ENCODE measurements at places on chromosomes 11 and 22.

GRCh38 chr22:48705159-48705916, 1122.3 kb downstream of the BRD1 start:
- DNase-seq, result no peak

GRCh38 chr11:62591448-62592145, at the start of gene TUT1:
TSS of gene TUT1 (minus strand) at chr11:62591523. CDS start at chr11:62591485, 38 bp downstream.
- peak; percentile 89 for DNase-seq

- DNase-seq, result no peak
Observed at GRCh38 chr11:117200813-117201657, 1.9 kb downstream of the TAGLN start.

DNA sequence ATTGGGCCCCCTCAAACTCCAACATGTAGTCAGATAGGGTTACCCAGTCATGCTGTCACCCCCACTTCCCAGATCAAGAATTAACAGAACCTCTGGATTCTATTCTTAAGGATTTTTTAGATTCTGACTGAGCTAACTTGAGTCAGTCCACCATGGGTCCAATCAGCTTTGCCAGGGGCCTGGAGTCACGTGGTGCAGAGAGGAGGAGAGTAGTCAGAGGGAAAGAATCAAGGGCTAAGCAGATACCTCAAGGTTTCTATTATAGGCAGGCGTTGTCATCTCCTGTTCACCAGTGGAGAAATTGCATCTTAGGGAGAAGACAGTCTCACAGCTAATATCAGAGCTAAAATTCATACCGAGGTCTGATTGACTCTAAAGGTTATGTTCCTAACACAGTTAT, 28.2 kb downstream of the FZD4 start:
- DNase-seq, result no peak

DNA sequence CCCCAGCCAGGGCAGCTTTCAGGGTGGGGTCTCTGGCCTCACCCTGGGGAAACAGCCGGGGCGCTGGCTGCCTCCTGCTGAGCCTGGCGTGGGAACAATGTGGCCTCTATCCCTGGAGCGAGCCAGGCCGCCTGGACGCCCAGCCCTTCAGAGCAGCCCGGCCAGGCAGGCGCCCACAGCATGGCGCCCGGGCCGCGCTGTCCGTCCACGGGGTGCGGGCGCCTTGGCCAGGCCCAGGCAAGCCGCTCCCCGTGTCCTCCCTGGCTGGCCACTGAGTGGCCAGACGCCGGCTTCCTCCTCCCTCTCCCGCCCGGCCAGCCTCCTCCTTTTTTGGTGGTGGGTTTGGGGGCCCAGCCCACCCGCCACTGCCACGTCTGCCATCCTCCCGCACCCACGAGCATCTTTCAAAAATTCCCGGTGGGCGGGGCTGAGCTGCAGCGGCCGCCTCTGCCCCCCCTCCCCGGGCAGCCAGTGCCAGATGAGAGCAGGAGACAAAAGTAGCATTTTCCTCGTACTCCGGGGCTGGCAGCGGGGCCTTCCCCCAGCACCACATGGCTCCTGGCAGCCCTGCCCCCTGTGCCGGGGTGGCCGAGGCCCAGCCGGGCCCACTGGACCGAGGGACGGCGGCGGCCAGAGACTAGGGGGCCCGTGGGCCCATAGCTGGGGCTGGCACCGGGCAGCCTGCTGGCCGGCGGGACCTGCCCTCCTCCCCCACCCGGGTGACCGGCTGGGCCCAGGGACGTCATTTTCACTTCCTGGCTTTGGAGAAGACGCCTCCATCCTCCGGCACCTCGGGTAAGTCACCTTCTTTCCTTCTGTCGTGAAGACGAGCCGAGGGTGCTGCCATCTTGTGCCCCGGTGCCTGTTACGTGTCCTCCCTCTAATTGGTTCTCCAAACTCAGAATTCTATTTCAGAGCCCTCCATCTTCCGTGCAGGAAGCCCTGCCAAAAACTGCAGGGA, 70.2 kb upstream of the PPARA start:
- no peak for DNase-seq

DNA sequence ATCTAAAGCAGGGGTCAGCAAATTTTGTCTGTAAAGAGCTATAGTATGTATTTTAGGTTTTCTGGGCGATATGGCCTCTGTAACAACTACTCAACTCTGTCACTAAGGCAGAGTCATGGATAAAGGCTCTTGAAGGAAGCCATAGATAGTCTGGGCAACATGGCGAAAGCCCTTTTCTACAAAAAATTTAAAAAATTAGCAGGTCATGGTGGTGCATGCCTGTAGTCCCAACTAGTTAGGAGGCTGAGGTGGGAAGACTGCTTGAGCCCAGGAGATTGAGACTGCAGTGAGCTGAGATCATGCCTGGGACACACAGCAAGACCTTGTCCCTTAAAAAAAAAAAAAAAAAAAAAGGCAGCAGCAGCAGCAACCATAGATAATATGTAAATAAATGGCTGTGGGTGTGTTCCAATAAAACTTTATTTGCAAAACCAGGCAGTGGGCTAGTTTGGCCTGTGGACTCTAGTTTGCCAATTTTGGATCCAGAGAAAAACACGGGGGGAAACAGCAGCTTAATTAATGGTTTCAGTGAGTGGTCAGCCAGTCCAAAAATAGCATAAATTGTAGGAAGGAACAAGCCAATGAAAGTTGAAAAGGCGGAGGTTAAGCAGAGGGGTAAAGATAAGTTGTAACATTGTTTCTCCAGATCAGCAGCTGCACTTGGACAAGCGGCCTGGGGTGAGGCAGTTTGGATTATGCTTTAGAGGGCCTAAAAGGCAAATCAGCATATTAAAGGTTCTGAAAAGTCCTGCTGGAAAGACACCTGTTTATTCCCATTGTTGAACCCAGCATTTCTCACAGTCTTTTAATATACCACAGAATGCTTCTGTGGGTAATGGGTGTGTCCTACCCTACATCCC, 62.6 kb downstream of the KIAA1671 start:
- no peak for DNase-seq
